ENCODE measurements at places on chromosomes 11 and 22. TPM values are rescaled to one million over a fixed set of nuclear protein-coding genes. Genes with fewer than 3 reads are reported as not detected.

SHISA8 gene
- not detected for total RNA-seq

SMDT1 gene
- total RNA-seq: 11.1 TPM

C11orf52 gene
- 7.5 TPM for total RNA-seq

NAALAD2 gene
- total RNA-seq: 17.4 TPM

DRD4 gene
- not detected for total RNA-seq

KCNJ1 gene
- total RNA-seq: not detected

UBQLN3 gene
- not detected for total RNA-seq

SEC14L6 gene
- not detected for total RNA-seq

PDGFB gene
- 6.5 TPM for total RNA-seq

NCR3LG1 gene
- total RNA-seq: 2.6 TPM

ZBTB16 gene
- 346 TPM for total RNA-seq

BEST1 gene
- total RNA-seq: 8.1 TPM

FOLH1 gene
- total RNA-seq: 0.38 TPM

LIF gene
- total RNA-seq: 0.88 TPM

Measured in subcutaneous adipose tissue (tissue), 4 donors.